ENCODE measurements at places on chromosomes 1 and 21.

- DNase-seq, result no peak
Observed at GRCh38 chr1:36776256-36776655, 258.1 kb downstream of the GRIK3 start.

DNA sequence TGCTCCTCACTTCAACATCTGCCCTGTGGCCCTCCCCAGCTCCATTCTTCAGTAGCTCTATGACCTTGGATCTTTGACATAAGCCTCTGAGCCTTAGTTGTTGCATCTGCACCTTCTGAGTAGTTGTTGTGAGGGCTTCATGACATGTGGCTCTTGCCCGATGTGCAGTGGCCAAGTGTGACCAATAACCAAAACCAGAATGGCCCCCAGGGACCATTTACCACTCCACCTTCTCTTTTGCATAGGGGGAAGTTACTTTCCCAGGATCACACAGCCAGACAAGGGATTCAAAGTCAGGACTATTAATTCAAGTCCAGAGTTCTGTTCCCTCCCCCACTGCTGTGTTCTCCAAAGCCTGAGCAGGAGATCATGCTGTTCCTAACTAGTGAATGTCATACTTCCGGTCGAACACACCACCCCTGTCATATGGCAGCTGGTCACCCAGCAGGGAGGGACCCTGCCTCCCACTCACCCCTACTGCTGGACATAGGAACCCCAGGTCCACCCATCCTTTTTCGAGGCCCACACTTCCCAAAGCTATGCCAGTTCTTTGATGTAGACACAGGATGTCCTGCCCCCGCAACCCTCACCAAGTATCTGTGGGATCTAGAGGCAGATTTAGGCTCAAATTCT is 4.0 kb downstream of the FGR start:
- no peak for DNase-seq

DNA sequence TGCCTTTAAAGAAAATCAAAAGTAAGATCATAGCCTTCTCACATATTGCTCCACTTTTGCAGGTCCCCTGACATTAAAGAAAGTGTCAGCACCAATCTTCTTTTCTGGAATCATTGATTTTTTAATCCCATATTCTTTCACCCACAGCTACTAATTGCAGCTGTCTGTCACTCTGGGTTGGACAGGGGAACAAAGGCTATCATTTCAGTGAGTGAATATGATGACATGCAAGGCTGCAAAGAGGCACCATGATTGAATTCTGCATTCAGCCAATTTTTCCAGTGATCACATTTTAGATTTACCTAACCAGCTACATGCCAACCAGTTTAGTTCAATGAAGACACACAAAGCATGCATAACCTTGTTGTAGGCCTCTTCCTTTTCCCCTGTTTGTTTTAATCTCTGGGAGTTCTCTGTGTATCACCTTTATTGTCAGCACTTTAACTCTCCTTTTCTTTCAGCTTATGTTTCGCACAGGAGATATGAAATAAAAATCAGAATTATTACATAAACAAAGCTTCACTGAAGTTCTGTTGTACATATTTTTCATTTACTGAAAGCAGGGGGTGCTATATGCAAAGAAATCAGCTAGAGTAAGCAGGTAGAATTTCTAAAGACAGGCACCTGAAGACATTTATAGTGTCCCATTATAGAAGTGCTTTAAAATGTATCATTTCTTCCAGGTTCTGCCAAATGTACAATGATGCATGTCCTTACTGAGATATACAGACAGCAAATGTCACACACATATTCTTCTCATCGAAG is 584.8 kb downstream of the PLA2G4A start:
- no peak for DNase-seq

- no peak for DNase-seq
Observed at GRCh38 chr1:188433425-188433824, 1604.7 kb downstream of the PLA2G4A start.

DNA sequence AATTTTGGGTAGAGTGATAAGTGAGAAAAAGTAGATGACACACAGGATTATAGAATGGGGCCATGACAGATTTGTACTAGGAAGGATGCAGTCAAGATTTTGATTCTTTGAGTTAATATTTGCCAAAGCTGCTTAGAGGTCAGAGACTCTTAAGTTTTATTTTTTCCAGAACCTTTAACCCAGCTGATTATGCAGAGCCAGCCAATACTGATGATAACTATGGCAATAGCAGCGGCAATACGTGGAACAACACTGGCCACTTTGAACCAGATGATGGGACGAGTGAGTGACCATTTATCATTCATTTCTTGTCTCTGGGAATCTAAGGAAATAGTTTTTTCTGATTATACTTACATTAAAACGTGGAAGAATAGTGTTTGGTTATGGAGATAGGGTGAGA is 16.1 kb downstream of the UBAP2L start:
- no peak for DNase-seq

- no peak for DNase-seq
Observed at GRCh38 chr1:204983136-204983535, 59.9 kb upstream of the CNTN2 start.

Measured in activated effector memory CD4-positive, alpha-beta T cell treated with anti-CD3 and anti-CD28 coated beads, Interleukin-2, amount 50 U/mL, for 16 hours (primary cell).